Panc1 (cell line): ENCODE measurements at places on chromosomes 3 and 15.

DNA sequence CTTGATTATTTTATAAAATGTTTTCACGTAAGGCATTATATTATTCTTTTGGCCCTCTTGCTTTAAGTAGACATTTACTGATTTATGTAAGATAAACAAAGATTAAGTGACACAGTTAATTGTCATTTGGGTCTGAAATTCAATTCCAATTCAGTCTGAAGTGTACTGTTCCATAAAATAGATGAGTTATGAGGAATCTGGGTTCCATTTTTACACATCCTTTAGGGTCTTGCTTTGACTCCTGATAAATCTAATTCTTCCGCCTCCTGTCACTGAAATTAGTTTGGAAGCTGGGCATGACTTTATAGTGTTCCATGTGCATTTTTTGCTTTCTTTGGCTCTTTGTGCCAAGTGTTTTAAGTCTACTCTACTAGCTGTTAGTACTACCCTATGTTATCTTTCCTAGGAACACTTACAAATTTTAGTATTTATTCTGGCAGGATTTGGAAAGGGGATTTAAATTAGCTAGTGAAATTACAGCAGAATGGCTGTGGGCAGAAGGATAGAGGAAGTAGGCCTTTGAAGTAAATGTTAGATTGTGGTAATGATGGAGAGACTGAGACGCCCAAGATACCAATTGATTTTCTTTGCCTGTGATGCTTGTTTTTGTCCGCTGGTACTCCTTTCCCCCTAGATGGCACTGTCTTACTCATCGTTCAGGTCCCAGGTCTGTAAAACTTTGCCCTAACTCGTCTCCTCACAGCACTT lies 14.3 kb downstream of the ARL8B start:
- no peak for DNase-seq

- DNase-seq = no peak
Measured at GRCh38 chr3:127406309-127407025, 118.6 kb upstream of the PRR20G start.

DNA sequence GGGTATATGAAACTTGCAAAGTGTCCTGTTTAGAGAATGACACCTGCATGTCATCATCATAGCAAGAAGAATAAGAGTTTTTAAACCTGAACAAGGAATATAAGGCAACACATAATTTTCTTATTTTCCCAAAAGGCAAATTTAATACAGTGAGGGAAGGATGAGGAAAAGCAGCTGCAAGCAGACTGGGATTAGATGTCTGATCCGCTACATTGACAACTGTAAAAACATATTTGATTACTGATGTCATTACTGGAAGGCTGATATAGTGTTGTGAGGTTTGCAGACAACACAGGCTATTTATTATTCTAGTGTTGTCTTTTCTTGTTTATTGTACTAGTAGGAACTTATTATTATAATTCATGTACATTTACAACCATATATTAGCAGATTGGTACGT lies 528.7 kb downstream of the ZIC1 start:
- DNase-seq = no peak

DNA sequence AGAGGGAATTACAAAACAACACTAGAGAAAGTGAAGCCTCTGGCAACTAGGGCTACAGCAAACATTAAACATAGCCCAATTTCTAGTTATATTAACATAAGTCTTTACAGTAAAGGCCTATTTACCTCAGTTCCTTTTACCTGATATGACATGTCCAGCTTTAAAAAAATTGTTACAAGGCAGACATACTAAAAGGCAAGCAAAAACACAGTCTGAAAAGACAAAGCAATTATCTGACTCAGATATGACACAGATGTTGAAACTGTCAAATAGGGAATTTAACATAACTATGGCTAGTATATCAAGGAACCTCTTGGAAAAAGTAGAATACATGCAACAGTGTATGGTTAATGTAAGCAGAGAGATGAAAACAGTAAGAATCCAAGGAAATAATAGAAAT lies 238.6 kb downstream of the RAP2B start:
- no peak for DNase-seq

GRCh38 chr3:64650715-64651114 lies 37.1 kb downstream of the ADAMTS9 start:
- DNase-seq = no peak

GRCh38 chr15:52101542-52102323 lies 10.8 kb downstream of the BCL2L10 start:
- DNase-seq = no peak

- no peak for DNase-seq
Measured at GRCh38 chr3:194285850-194286197, 65.3 kb downstream of the CPN2 start.

GRCh38 chr3:86967062-86967461 lies 23.9 kb downstream of the VGLL3 start:
- DNase-seq = no peak

DNA sequence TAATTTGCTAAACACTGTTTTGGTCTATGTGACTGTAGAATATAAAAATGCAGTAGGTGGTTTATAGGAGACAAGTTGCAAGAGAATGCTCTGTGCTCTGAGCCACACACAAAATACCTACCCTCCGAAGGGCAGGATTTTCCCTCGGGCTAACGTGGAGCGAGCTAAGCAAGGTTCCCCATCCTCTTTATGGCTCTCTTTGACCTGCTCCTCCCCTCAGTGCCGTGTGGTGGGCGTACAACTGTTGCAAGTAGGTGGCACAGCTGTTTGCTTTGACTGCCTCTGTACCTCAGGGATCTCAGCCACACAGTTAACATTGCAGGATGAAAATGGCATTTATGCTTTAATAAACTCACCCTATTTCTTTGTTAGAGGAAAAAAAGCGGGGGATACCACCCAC lies 339.1 kb downstream of the SATB1 start:
- DNase-seq = no peak

DNA sequence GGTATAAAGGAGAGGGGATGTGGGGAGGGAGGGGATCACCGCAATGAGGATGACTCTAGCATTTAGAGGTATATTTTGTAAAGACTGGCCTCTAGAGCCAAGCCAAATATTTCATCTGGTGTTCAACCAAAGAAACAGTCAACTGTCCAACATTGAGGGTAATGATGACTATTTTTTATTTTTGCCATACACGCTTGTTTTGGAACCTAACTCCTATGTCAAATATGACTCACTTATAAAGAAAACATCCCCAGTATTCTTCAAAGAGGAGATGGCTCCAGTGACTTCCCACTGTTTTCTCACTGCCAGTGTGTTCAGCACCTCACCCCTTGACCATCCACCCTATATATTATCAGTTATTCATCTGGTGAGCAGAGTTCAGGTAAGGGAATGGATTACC lies 77.3 kb downstream of the WNT5A start:
- no peak for DNase-seq

- no peak for DNase-seq
Measured at GRCh38 chr3:176058856-176059255, 1138.4 kb downstream of the TBL1XR1 start.

DNA sequence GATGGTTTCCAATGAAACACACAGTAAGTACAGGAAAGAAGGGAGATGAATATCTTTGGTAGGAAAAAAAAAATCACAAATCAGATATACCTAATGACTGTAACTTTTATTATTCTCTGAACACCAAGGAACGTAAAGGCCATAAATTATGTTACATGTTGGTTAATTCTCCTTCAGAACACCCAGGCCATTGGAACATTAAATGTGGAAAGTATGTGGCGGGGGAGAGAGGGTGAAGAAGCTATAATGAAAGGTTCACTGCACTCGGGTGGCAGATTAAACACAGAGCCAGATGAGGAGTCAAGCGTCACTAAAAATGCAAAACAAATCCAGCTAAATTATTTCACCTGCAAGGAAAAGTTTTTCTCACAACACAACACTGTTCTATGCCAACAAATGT lies 193.8 kb downstream of the FHIT start:
- DNase-seq = no peak

DNA sequence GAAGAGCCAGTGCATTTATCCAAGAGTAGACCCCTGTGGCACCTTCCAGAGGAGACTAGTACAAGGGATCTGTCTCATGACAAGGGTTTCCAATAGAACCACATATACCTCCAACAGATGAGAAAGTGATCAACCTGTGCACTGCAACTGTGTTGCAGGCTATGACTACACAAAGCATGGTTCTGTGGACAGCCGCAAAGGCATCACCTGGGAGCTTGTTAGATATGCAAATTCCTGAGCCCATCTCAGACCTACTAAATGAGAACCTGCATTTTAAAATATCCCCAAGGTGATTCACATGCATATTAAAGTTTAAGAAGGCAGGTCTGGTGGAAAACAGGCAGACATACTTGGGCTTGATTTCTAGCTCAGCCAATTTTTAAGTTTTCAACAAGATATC lies 368.7 kb downstream of the FOXP1 start:
- DNase-seq = no peak

GRCh38 chr3:85228966-85229365 lies 270.2 kb downstream of the CADM2 start:
- no peak for DNase-seq

DNA sequence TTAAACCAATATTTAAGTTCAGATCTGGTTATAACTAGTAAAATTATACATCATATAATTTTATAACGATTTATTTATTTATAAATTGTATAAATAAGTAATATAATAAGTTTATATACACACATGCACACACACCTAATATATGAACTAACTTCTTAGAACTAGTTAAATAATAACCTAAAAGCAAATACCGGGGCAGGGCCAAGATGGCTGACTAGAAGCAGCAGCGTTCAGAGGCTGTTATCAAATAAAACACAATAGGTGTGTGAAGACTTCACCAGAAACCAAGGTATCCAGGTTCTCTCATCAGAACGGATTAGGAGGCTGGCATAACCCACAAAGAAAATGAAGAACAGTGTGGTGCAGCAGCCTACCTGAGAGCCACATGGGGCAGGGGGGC lies 653.6 kb upstream of the CBLB start:
- DNase-seq = no peak

- no peak for DNase-seq
Measured at GRCh38 chr15:83977992-83978391, 257.6 kb upstream of the GOLGA6L4 start.

- no peak for DNase-seq
Measured at GRCh38 chr3:132445817-132446216, 28.5 kb downstream of the DNAJC13 start.

GRCh38 chr3:103513003-103513402 lies 1078.2 kb downstream of the ZPLD1 start:
- DNase-seq = no peak

DNA sequence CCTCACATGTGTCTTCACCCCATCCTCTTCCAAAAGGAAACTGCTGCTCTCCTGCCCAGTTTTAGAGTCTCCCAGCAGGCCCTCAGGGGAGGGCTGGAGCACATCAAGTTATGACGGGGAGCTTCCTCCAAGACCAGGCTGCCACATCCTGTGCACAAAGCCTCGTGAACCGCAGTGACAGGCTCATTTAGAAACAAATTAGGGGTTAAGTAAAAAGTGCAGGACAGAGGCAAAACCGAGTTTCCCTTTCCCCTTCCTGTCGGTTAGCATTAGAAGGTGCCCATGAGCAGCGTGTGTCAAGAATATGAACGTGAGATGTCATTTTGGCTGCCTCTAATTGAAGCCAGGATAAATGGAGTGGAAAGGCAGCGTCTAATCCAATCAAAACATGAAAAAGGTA lies 199.7 kb downstream of the ARRDC4 start:
- DNase-seq = no peak

GRCh38 chr15:100115066-100115710 lies 226.6 kb downstream of the ADAMTS17 start:
- no peak for DNase-seq
